SK-MEL-5 (cell line): ENCODE measurements at places on chromosomes 4 and X. TPM values are rescaled to one million over a fixed set of nuclear protein-coding genes. Genes with fewer than 3 reads are reported as not detected.

SOWAHB gene
- not detected in 2 replicates for total RNA-seq

BGN gene
- total RNA-seq = not detected in 2 replicates

GLA gene
- total RNA-seq = 201 and 207 TPM in 2 replicates

EXOC1L gene
- total RNA-seq = not detected in 2 replicates

MAGEA2B gene
- total RNA-seq = 16.7 and 21.8 TPM in 2 replicates

GAGE12E gene
- 34.1 and 43.5 TPM in 2 replicates for total RNA-seq

ZNF81 gene
- total RNA-seq = 7.1 and 8.5 TPM in 2 replicates

MFAP3L gene
- 32.0 and 32.1 TPM in 2 replicates for total RNA-seq

PCYT1B gene
- 1.1 and 1.6 TPM in 2 replicates for total RNA-seq

ATP6AP2 gene
- total RNA-seq = 115 and 117 TPM in 2 replicates

GAB1 gene
- total RNA-seq = 11.3 and 12.8 TPM in 2 replicates

PACRGL gene
- 34.0 and 35.6 TPM in 2 replicates for total RNA-seq

TRIM75 gene
- total RNA-seq = not detected in 2 replicates

TLR2 gene
- 0.05 TPM in 1 of 2 replicates, not detected in the other for total RNA-seq

SHROOM4 gene
- 3.0 TPM in 2 replicates for total RNA-seq

DCLK2 gene
- total RNA-seq = 0.37 and 0.59 TPM in 2 replicates

SERTM2 gene
- total RNA-seq = 0.03 TPM in 1 of 2 replicates, not detected in the other

PCDH10 gene
- total RNA-seq = 0.08 and 0.29 TPM in 2 replicates
